ENCODE measurements at places on chromosomes 2 and 18.

GRCh38 chr18:48133671-48134251, 203.3 kb upstream of the SMAD2 start:
- no peak for DNase-seq

- no peak for DNase-seq
Observed at GRCh38 chr2:59569124-59569523, 984.3 kb downstream of the BCL11A start.

DNA sequence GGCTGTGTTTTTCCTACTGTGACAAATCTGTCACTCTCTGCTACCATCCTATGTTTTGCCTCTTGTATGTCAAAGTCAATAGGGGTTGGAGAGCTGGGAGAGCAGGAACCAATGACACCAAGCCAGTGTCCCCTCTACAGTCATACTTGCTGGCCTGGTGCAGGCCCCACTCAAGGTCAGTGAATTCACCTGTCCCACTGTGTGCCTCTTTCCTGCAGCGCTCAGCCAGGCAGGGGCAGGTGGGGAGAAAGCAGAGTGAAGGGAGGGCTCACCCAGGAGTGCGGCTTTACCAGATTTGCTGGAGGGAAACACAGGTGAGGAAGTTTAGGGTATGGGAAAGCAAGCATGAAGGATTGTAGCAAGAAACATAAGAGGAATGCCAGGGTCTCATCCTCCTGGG, 114.5 kb downstream of the GYPC start:
- no peak for DNase-seq

DNA sequence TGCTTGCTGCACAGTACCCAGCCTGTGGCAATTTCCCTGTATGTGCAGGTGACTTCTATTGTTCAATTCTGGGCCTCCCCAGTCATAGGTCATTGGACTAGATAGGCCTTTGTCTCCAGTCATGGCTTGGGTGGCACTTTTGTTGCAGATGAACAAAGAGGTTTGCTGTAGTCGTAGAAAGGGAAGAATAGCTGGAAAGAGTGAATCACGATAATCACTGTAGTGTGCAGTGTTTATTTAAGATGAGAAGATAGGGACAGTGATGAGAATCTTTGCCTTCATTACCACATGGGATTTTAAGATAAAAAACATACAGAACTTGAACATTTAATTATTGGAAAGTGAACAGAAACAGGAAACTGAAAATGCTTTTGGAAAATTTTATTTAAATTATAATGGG, 156.1 kb upstream of the CYRIA start:
- no peak for DNase-seq

Measured in activated T-cell treated with anti-CD3 and anti-CD28 coated beads, Interleukin-2, amount 50 U/mL, for 1 hour (primary cell).